ENCODE measurements at places on chromosomes 5 and 9.

DNA sequence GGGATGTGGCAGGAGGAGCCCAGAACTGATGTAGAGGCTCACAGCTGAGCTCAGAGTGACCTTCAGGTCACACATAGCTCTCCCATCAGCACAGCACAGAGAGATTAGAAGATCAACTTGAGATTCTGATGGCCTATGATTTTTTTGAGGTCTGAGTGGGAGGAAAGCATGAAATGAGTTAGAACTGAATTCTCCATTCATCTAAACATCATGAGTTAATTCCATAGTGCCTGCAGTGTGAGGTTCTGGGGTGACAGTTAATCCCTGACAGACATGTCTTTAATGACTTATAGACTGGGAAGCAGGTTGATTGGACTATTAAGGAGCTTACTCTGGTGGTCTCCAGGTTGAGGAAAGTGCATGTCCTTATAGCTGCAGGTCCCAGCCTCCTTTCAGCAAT is 22.4 kb downstream of the SLC22A5 start:
- no peak for DNase-seq

DNA sequence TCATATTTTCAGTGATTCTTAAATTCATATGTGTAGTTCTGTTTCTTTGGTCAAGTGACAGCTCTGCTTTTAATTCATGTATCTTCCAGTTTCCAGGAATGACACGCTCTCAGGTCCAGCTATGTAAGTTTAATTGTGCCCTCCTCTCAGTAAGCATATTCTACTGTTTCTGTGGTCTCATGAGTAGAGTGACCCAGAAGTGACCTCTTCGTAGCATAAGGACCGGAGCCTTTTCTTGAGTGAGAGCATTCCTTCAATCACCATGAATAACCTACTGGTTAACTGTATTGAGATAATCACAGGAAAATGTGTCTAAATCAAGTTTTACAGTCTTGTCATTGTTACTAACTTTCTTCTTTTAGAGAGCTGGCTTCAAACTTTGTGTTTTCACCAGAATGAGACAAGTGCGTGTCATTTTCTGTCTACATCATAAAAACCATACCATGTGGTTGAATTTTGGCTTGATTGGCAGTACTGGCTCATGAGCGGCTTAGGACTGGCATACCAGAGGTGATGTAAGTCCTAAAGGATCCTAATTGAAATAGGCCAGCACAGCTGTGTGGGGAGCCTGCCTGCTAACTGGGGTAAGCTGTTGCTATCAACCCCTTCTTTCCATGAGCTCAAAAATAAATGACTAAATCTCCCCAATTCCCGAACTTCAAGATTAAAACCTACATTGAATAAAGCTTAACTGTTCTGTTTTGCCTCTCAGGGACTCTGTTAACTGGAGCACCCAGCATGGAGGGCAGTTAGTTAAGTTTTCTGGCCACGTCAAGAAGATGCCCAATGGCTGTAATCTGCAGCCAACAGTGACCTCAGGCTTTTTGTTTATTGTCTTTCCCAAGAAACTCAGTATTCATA is 4.8 kb downstream of the ADAMTSL1 start:
- DNase-seq: no peak

DNA sequence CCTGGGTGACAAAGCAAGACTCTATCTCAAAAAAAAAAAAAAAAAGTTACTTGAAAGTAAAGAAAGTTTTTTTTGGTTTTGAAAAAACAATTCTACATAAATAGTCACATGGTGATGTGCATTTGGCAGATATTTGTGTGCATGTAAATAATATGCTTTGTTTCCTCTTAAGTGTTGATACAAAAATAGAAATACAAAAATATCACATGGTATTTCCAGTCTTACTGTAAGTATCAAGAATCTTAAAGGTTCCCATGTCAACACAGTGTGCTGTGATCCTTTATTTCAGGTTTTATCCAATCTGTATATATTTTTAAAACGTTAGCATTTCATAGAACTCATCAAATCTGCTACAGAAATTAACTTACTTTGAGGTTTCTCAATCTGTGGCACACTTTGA is 521.9 kb downstream of the TLE4 start:
- DNase-seq: no peak

GRCh38 chr9:130172858-130173665 is 858 bp downstream of the NCS1 start:
- DNase-seq: no peak

- DNase-seq: peak; percentile 61
These were observed 95.0 kb upstream of the NR5A1 start for GRCh38 chr9:124602204-124602603.

DNA sequence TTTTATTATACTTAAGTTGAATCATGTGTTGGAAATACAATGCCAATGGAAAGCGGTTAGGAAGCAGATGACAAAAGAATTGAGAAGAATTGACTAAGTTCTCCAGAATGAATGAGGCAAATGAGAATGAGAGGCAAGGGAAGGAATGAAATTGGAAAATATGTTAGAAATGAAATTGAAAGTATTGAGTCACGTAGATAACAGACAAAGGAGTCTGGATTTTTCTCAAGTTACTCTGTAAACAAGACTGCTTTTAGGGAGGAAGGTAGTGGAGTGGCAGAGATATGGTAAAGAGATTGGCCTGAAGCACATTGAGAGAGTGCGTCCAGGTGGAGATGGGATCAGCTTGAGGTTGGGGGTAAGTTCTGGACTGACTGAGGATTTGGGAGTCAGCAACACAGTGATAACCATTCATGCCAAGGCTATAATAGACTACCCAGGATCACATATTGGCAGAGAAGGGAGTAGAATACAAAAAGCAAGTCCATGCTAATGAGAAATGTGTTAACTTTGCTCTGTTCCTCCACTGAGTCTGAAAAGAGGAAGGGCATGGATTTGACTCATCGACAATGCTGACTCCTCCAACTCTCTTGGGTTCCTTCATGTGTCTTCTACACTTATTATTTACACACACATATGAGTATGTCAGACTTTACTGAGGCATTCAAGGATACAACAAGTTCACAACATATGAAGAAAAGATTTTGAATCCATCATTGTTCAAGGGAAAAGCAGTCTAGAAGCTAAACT is 814.2 kb upstream of the ZNF608 start:
- DNase-seq: peak; percentile 49

- no peak for DNase-seq
These were observed 396.0 kb downstream of the MLLT3 start for GRCh38 chr9:20226345-20226744.

- no peak for DNase-seq
These were observed 475 bp downstream of the DDX31 start for GRCh38 chr9:132669319-132669697.

- no peak for DNase-seq
These were observed 257.9 kb downstream of the MAN2A1 start for GRCh38 chr5:109947667-109948066.

GRCh38 chr9:4206718-4207117 is 93.2 kb downstream of the GLIS3 start:
- DNase-seq: no peak

DNA sequence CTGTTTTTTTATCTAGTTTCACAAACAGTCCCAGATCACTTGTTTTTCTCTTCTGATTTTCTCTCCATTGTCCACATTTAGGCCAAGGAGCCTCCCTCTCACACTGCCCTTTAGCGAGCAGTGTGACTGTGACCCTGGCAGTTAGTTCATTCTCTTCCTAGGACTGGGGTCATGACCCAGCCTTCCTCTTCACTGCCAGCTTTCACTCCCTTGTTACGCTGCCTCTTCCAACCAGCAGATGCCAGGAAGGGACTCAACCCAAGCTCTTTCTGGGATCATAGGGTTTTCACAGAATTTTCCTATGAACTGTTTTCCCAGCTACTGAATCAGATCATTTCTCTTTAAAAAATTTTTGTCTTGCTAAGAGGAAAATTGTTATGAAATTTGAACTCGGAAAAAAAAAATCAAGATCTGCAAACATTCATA is 70.9 kb downstream of the LMNB1 start:
- DNase-seq: no peak

- DNase-seq: no peak
These were observed 238.8 kb downstream of the DMAC1 start for GRCh38 chr9:7560669-7561305.

- no peak for DNase-seq
These were observed 415.2 kb upstream of the TRPC7 start for GRCh38 chr5:136780518-136780917.

- DNase-seq: peak; percentile 57
These were observed 92.4 kb downstream of the UNC13B start for GRCh38 chr9:35254237-35254636.

DNA sequence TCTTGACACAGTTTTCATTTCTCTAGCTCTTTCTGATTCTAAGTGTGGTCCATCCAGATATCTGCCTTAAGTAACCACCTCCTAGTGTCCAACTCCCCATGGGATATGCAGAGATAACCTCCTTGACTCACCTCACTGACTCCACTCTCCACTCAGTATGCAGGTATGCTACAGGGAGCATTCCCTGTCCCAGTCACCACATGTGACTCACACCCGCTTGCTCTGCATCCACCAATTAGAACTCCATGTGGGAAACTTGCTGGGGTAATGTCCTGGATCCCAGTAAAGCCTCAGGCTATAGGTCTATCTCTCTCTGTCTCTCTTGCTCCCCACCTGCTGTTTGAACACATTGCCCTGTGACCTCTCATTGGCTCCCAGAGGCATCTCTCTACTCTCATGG is 563.9 kb downstream of the HTR1A start:
- DNase-seq: no peak

DNA sequence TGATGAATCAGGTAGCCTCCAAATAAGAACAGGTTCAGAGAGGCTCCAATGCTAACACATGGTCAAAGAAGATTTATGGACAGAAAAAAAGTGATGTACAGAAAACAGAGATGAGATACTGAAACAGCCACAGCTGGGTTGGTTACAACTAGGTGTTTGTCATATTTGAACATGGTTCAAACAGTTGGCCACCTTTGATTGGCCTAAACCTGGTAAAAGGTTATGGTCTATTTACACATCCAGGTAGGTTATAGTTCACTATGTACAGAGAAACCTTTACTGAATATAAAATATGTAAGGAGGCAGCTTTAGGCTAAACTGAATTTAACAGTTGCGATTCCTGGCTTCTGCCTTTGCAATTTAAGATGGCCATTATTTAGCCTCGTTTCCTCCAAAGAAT is 134.0 kb upstream of the ZNF366 start:
- no peak for DNase-seq

GRCh38 chr9:137411645-137412380 is 11.1 kb downstream of the EXD3 start:
- DNase-seq: peak; percentile 37

DNA sequence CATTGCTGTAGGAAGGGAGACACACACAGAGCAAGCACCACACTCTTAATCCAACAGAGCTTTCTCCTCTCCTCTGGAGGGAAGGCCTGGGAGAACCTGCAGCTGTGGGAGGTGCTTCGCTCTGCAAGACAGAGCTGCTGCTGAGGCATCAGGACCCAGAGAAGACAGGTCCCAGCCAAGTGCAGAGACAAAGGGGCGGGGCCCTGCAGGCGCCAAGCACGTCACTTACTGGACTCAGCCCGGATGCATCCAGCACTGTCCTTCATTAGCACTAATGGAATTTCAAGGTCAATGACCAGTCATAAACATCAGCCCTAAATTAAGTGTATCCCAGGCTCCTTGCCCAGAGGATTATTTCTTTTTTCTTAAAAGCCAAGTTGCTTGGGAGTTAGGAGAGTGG is 337.1 kb upstream of the PANK3 start:
- DNase-seq: no peak

GRCh38 chr9:129081388-129081904 is 535 bp downstream of the DOLPP1 start:
- DNase-seq: no peak

DNA sequence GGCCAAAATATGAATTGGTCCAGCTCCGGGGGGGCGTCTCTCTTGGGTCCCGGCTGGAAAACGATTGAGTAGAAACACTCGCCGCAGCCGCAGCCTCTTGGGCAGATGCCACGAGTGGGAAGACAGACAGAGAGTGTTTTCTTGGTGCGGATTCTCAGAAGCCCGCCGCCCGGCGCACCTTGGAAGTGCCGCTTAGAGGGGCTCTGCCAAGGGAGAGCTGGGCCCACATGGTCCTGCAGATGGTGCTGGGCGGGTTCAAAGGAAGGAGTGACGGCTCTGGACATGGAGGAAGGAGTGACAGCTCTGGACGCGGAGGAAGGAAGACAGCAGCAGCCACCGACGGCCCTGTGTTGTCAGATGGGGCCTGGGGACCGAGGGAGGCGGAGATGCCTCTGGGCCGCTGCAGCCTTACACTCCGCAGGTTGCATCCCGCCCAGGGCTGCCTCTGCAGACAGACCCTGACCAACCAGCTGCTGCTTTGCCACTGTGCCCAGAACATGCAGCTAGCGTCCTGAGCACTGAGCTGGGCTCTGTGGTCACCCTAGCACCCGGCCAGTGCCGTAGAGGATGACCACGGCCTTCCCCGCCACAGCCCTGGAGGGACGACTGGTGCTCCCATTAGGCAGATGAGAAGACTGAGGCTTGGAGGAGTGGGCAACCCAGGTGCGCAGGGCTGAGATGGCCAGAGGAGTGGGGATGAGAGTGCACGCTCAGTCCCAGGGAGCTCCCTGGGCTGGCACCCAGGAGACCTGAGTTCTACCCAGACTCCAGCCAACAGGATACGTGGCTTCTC is 20.8 kb upstream of the QRFP start:
- DNase-seq: no peak

DNA sequence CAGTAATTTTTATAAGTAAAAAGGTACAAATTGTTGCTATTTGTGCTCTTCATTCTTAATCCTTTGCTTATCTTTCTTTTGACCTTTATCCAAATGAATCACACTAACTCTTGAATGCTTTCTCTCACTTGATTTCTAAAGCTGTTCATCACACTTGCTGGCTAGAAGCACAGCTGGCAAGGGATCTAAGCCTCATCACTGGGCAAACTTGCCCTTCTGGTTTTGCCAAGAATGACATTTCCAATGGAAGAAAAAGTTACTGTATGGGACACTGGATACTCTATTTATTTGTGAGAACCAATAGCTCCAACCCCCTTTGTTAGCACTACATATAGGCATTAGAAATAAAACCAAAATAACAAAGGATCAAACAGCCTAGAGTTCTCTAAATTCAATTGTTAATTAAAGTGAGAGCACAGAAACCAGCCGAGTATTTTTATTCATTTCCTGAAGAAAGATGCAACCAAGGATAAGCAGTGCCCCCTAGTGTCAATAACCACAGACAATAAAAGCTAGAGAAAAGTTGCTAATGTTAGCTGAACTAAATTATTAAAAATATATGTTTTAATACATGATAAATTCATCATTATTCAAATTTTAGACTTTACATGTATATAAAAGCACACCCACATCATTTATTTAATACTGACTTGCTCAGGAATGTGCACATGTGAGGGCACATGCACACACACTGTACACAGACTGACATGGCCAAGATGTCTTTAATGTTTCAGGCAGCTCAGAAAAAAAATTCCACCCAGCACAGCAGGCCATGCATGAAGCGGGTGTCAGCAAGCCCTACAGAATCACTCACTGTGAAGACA is 59.8 kb upstream of the POU5F2 start:
- peak; percentile 58 for DNase-seq

DNA sequence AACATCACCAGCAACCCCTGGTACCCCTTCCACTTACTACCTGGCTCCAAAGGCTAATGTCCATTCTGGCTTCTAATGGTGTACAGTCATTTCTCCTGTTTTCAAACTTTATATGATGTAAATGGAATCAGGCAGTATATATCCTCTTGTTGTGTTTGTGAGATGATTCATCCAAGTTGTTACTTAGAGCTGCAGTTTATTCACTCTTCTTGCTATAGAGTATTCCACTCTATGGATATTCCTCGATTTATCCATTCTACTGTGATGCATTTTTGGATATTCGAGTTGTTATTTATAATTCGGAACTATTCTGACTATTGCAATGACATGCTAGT is 32.4 kb downstream of the IRF1 start:
- no peak for DNase-seq

- peak; percentile 3 for DNase-seq
These were observed 33.8 kb upstream of the ACO1 start for GRCh38 chr9:32350682-32351081.
